M059J (cell line): ENCODE measurements at places on chromosomes 13 and 19. TPM values are rescaled to one million over a fixed set of nuclear protein-coding genes. Genes with fewer than 3 reads are reported as not detected.
A peak's percentile ranks its signal among the peaks of the same experiment; 100 is the strongest.

The ATP4A gene
- total RNA-seq, result not detected in 2 replicates

GRCh38 chr19:30178721-30179402 lies 193.3 kb upstream of the ZNF536 start:
- no peak for DNase-seq

DNA sequence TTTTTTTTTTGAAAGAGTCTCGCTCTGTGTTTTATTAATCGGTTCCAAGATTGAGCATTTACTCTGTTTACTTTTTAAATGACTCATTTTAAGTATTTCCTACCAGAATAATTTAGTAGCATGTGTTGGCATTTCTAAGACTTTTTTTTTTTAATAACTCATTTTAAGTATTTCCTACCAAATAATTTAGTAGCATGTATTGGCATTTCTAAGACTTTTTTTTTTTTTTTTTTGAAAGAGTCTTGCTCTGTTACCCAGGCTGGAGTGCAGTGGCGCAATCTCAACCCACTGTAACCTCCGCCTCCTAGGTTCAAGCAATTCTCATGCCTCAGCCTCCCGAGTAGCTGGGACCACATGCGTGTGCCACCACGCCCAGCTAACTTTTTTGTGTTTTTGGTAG lies 13.1 kb downstream of the SETDB2 start:
- DNase-seq, result peak; percentile 6

The IL12RB1 gene
- total RNA-seq, result 2.3 and 3.8 TPM in 2 replicates

The CCDC70 gene
- 0.34 TPM in 1 of 2 replicates, not detected in the other for total RNA-seq

DNA sequence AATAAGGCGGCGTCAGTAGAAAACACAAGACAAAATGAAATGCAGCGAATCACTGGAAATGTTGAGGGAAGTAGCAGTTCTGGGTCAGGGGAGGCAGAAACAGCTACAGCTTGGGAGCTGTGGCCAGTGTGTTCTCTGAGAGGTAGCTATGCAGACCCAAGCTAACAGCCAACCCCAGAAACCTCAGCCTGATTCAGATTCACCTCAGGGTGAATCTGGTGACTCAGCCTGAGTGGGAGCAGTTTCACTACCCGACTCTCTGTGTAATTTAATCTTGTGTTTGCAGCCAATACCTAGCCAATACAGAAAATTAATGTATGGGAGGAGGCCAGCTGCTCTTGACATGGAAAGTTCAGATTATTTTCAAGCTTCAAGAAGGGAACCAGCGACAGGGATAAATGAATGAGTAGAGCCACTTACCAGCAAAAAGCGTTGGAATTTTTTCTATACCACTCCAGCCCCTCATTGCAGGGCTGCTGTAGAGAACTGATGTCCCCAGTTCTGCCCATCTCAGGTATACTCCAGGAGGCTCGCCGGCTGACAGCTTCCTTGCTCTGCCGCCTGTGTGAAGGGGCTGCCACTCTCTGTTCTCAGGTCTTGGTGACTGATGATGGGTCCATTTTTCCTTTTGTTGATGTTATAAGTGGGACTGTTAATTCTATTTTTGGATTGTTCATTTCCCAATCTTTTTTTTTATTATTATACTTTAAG lies 8.9 kb downstream of the IGFL3 start:
- peak; percentile 88 for DNase-seq
